ENCODE measurements at places on chromosomes 3 and 15.

GRCh38 chr15:64842986-64843561 lies 1.4 kb downstream of the PLEKHO2 start:
- peak; percentile 51 for DNase-seq

- DNase-seq, result no peak
Measured at GRCh38 chr3:182524711-182525401, 268.4 kb upstream of the ATP11B start.

DNA sequence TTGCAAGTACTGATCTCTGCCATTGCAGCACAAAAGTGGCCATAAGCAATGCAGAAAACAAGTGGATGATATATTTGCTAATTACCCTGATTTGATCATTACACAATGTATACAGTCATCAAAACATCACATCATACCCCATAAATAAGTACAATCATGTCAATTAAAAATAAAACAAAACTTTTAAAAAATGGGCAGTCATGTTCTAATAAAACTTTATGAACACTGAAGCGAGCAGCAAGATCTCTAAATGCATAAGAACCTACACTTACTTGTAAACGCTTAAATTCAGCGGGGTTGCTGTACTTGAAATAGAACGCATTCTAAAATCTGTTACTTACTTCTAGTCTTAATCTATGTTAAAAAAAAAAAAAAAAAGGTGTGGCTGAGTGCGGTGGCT lies 73.4 kb downstream of the AQR start:
- DNase-seq, result no peak

GRCh38 chr3:110932567-110932966 lies 139.0 kb upstream of the NECTIN3 start:
- peak; percentile 10 for DNase-seq

DNA sequence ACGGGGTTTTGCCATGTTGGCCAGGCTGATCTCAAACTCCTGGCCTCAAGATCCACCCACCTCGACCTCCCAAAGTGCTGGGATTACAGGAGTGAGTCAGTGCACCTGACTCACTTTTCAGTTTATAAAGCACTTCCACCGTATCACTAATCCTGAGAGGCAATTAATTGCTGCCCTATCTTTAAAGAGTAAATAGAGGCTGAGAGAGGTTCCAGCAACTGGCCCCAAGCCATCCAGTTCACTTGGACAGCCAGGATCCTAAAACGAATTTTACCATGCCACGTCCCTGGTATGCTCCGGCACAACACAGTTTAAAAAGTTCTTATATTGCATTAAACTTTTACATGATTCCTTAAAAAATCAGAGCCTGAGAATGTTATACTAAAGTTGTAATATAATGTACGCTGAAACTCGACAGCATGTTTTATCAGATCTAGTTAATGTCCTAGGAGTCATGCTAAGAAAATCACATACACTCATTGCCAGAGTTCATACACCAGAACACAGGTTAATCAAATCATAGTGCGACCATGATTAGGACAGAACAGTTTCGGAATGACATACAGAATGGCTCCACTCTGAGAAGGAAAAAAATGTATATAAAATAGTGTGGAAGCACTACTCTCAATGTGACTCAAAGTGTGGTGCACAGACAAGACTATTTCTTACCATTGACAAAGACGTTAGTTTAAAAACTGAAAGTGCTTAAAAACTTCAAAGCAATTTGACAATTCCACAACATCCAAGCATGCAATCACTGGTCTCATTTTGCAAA lies 125.4 kb downstream of the ULK4 start:
- no peak for DNase-seq

DNA sequence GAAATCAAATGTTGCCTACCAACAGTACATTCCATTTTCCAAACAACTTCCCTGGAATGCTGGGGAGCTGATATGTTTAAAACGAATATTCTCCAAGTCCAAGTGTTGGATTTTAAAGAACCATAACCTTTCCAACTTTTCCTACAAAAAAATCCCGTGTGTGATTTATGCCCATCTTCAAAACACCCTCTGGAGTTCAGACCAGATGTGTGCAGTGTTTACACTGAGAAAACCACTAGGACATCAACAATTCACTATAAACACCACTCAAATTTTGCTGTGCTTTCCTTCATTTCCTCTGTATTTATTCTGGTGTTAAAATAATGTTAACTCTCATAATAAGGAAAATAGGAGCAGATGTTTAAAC lies 2.4 kb downstream of the VGLL4 start:
- peak; percentile 63 for DNase-seq

- DNase-seq, result peak; percentile 93
Measured at GRCh38 chr15:91942720-91943394, 89.3 kb downstream of the SLCO3A1 start.

- no peak for DNase-seq
Measured at GRCh38 chr3:66572090-66572675, 71.4 kb upstream of the LRIG1 start.

DNA sequence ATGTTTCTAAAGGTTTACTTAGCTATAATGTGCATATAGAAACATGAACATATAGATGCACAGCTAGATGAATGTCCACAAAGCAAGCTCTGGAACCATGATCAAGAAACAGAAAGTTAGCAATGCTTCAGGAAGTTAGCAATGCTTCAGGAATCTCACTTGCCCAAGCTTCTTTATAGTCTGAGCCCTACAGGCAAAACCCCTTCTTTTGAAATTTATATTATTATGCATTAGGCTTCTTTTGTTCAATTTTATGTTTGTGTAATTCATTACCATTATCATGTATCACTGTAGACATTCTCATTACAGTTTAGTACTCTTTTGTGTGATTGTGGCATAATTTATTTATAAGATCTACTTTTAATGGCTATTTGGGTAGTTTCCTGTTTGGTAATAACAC lies 286.4 kb upstream of the BCHE start:
- DNase-seq, result peak; percentile 3

DNA sequence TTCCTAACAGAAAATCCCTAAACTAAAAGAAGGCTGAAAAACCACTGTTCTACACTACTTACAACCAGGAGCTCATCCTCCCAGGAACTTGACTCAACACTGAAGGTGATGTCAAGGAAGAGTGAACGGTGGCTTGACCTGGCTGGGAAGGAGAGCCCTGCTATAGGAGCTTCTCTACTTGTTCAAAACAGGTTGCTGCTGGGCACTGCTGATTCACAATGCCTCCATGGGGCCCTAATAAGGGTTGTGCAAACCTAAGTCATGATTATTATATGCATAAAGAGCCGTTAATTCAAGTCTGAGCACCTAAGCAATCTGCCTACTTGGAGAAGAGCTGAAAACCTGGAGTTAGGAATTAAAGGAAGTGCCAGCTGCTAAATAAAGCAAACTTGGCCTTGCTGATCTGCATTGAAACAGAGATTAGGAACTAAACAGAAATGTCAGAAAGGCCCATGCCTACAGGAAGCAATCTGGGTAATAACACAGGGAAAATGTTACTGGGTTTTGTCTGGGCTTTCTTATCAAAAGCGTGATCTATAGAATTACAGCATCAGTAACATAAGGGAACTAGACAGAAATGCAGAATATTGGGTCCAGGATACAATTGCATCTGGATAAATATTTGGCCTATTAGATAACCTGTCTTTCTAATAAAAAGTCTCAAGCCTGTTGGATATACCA lies 243.2 kb downstream of the NEK10 start:
- no peak for DNase-seq

DNA sequence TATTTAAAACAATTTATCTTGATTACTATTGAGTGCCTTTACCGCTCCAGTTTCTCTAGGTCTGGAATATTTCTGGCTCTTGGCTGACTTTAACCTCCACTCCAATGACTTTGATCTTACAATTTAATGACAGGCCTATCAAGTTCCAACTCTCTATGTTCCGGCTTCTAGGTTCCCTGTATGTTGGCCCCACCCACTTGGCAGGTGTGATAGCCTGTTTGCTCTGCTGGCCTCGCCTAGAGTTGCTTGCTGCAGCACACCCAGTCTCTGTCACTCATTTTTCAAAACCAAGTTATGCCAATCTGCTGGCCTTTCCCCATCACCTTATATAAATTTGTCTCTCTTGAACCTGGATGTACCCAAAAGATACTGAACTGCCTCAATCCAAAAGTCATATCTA lies 428.0 kb downstream of the ROBO1 start:
- DNase-seq, result no peak

DNA sequence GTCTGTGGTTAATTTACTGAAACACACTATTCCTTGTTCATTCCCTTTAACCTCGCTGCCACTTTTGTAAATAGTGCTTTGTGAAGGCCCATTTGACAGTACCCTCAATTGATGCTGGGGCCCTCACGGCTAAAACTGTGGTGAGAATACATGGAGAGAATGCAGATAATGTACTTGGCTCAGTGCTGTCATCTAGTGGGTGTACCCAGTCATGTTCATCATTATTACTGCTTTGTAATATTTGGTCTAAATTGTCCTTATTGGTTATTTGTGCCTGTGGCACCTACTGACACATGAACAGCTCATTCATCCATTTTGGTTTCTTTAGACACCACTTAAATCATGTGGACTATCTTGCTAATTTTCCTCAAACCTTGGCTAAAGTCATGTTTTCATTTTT lies 543.6 kb downstream of the EDEM1 start:
- DNase-seq, result no peak

GRCh38 chr3:128767094-128767750 lies 41.2 kb downstream of the RAB7A start:
- DNase-seq, result no peak

- DNase-seq, result no peak
Measured at GRCh38 chr3:176807938-176808337, 389.3 kb downstream of the TBL1XR1 start.
